NCI-H774 (cell line): ENCODE measurements at places on chromosomes 12 and 14.
A peak's percentile ranks its signal among the peaks of the same experiment; 100 is the strongest.

DNA sequence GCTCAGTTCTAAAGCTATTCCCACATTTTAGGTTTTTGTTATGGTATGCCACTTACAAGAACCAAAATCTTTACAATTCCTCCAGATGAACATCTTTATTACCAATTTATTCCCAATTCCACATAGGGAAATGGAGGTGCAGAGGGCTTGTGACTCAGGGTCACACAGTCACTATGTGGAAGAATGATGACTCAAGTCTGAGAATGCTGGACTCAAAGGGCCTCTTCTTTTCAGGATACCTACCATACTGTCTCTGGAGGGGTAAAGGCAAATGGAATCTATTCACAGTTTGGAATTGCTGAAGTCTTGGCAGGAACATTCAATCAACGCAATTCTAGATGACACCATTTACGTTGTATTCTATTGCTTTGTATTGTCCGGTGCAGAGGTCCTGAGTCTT is 48.2 kb upstream of the MANSC4 start:
- no peak for DNase-seq

GRCh38 chr12:122085591-122085990 is 7.0 kb downstream of the MLXIP start:
- DNase-seq: no peak

DNA sequence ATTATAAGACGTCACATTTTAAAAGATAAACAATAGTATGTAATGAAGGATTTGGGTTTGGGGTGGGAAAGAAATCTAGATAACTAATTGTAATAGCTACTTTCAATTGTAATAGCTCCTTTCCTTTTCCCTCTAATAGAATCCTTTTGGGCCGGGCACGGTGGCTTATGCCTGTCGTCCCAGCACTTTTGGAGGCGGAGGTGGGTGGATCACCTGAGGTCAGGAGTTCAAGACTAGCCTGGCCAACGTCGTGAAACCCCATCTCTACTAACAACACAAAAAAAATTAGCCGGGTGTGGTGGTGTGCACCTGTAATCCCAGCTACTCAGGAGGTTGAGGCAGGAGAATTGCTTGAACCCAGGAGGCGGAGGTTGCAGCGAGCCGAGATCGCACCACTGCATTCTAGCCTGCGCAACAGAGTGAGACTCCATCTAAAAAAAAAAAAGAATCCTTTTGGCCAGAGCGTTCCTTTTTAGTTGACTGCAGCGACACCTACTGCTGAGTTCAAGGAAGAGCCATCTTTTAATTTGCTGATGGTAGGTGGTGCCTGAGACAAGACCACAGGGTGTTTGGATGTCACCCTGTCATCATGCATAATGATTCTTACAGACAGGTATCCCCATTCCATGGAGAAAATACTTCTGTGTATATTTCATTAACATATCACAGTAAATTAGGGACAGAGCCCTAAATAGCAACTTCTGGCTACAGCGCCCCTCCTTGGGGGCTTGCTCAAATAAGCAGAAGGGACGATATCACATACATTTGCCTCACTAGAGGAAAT is 79.5 kb downstream of the ARMH4 start:
- DNase-seq: peak; percentile 24

DNA sequence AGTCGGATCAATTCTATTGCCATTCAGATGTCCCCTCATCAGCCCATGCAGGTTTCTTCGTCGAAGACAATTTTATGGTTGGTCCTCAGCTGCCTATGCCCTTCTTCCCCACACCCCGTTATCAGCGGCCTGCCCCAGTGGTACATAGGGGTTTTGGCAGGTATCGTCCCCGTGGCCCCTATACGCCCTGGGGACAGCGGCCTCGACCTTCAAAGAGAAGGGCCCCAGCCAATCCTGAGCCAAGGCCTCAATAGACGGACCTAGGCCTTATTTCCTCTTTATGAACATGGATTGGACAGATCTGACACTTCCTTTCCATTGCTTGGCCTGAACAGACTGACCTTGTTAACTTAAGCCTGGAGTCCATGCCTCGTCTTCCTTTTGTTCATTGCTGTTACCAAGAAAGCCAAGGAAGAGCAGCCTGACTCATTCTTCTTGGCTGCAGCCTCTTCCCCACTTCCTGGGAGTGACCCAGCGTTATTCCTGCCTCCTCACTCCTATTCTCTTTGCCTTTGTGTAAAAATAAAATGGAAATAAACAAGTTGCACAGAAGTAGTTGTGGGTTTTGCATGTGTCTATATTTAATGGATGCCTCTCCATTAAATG is 156.5 kb upstream of the AMIGO2 start:
- DNase-seq: no peak

- DNase-seq: peak; percentile 78
Observed at GRCh38 chr12:4307593-4308333, 13.2 kb upstream of the TIGAR start.

DNA sequence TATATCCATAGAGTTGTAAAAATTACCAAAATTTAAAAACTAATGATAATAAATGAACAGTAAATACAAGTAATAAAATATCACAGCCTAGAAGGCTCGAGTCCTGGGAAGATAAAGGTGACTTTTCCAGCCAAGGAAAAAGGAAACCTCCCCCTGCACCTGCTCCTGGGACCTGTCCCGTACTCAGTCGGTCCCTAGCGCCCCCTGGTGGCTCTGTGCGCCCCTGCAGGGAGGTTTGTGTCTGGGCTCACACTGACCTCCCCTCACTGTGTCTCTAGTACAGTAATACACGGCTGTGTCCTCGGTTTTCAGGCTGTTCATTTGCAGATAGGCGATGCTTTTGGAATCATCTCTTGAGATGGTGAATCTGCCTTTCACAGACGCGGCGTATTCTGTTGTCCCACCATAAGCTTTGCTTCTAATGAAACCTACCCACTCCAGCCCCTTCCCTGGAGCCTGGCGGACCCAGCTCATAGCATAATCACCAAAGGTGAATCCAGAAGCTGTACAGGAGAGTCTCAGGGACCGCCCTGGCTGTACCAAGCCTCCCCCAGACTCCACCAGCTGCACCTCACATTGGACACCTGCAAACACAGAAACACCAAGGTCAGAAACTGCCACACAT is 1030.4 kb downstream of the TMEM121 start:
- peak; percentile 43 for DNase-seq
